ENCODE measurements at places on chromosomes 16 and 17.
A peak's percentile ranks its signal among the peaks of the same experiment; 100 is the strongest.

- DNase-seq, result no peak
These were observed 60.7 kb upstream of the TEX2 start for GRCh38 chr17:64323774-64324173.

GRCh38 chr16:73116576-73116975 lies 68.6 kb upstream of the ZFHX3 start:
- DNase-seq, result no peak

- DNase-seq, result no peak
These were observed at the start of gene NME3 for GRCh38 chr16:1771188-1771863. Gene NME3, minus strand, starts transcription at chr16:1771543. Its CDS starts 9 bp downstream, at chr16:1771534.

- DNase-seq, result no peak
These were observed 24.8 kb downstream of the MYO18A start for GRCh38 chr17:29155227-29155965.

GRCh38 chr17:2770129-2770528 lies 20.7 kb upstream of the CCDC92B start:
- DNase-seq, result no peak

GRCh38 chr17:18251204-18251603 lies 7.3 kb downstream of the FLII start:
- DNase-seq, result no peak

DNA sequence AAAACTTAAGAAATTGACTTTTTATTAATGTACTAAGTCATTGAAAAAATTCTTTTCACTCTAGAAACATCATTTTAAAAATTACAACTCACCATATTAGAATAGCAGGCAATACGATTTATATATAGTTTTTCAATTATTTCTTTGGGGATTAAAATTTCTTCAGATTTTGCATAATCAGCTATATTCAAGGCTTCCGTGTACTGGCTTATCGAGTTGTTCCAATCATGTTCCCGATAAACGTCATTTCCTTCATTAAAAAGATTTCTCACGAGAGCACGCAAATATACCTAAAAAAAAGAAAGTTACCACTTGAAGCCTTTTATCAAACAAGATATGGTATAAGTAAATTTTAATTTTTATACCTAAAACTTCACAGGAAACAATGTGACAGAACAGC lies 18.0 kb downstream of the ZC3H7A start:
- no peak for DNase-seq

DNA sequence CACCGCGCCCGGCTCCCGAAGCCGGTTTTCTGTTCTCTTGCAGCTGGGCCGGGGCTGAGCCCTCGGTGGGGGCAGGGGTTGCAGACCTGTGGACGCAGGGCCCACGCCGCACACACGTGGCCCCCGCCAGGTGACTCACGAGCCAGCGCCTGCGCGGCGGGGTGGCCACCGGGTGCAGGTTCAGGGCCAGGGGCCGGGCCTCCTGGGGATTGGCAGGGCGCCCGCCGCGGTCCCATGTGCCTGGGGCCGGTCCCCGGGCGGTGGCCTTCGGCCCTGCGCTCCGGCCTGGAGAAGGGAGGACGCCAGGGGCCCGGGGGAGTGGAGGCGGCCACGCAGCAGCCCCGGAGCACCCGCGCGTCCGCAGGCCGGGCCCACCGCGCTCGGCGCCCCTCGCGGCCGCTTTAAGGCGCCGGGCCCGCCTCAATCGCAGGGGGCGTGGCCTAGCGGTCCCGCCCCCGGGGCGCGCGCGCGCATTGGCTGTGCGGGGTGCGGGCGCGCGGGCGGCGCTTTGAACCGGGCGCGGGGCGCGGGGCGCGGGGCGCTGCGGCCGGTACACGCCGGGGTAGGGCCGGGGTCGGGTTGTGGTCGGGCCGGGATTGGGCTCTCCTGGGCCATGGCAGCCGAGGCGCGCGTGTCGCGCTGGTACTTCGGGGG lies at the start of gene SLC25A10:
SLC25A10 (plus strand) TSS at position 471 of the 654 bp plus-strand sequence; CDS start at position 614, 143 bp downstream.
- peak; percentile 30 for DNase-seq

- no peak for DNase-seq
These were observed 234.2 kb upstream of the TOX3 start for GRCh38 chr16:52781005-52781630.

- DNase-seq, result no peak
These were observed 63.1 kb downstream of the IKZF3 start for GRCh38 chr17:39801055-39801454.

- no peak for DNase-seq
These were observed 7.2 kb downstream of the DLX3 start for GRCh38 chr17:49987681-49988441.

DNA sequence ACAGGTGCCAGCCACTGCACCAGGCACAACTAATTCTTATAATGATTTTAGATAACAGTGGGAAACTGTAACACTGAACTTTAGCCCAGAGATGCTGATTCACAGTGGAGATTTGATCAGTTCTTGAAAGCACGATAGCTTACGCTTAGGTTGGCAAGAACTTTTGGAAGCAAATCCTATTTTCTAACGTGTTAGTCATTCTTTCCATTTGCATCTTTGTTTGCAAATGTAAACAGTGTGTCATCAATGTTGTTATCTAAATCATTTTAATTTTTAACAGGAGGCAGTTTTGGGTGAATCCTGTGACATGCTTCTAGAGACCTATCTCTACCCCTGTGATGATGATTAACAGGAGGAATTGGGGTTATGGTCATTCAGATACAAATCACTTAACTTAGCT lies 35.7 kb upstream of the GNA13 start:
- peak; percentile 61 for DNase-seq

- DNase-seq, result no peak
These were observed 15.8 kb upstream of the ITGAM start for GRCh38 chr16:31243734-31244670.

DNA sequence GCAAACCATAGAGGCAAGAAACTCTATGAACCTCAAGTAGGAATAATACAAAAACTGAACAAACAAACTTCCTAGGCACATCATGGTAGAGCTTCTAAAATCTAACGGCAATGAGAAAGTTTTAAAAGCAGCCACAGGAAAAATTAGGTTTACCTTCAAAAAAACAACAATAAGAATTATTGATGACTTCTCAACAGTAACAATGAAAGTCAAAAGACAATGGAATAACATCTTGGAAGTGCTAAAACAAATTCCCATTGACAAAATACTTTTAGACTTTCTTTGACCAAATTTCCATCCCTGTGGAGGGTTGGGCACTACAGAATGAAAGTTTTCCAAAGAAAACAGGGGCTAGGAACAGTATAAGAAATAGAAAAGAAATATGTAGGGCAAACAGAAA lies 222.9 kb upstream of the ERCC4 start:
- no peak for DNase-seq

GRCh38 chr16:85462714-85463611 lies 150.2 kb upstream of the GSE1 start:
- DNase-seq, result no peak

- no peak for DNase-seq
These were observed 135.6 kb upstream of the IRX3 start for GRCh38 chr16:54422159-54422558.

GRCh38 chr17:20128036-20128667 lies 119.0 kb downstream of the SPECC1 start:
- DNase-seq, result no peak

DNA sequence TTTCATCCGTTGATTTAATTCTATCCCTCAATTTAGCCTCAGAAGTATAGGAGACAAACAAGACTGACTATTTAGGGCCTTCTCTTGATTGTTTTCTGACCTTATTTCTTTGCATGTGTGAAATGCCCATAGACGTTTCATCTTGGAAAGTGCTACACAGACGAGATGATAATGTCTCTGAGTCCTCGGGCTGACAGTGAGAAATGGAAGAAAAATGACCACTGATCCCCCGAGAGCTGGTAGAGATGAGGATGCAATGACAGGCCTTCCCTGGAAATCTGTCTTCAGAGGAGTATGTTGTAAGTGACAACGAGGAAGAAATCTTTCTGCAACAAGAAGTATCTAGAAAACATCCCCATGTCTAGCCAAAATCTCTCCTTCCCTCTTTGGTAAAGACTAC lies 522.9 kb downstream of the HAPSTR1 start:
- no peak for DNase-seq

GRCh38 chr17:50064253-50065001 lies 8.5 kb downstream of the ITGA3 start:
- DNase-seq, result peak; percentile 59

DNA sequence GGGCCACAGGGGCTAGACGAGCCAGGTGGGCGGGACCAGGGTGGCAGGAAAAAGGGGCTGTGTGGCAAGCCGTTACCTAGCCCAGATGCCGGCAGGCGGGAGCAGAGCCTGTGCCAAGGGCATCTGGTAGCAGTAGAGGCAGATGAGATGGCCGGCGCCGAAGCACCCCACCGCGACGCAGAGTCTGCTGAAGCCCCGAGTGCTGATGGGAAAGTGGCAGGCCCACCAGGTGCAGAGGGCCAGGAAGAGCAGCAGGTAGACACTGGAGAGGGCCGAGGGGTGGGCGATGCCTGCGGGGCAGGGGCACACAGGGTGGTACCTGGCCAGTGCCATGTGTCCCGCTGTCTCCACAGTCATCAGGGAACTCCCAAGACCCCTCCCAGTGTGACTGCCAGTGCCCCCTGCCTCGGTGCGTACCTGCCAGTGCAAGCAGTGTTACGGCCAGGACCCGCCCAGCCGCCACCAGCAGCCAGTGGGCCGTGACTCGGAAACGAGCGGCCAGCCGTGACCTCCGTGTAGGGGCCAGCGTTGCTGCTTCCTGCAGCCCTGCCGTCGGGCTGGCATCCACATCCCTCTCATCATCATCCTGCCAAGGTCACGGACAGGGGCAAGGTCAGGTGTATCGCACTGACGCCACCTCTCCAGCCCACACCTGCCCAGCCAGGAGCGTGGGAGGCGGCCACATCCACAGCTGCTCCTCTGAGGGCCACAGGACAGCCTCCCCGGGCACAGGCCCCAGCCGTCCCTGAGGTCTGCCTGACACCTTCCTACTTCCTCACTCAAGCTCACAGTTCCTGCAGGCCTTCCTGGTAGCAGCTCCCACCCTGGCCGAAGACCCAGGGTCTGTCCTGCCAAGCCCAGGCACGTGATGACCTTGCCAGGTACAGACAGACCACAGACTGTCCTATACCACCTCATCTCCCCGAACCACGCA lies 32.1 kb downstream of the CTU2 start:
- DNase-seq, result no peak

- DNase-seq, result no peak
These were observed 9.4 kb upstream of the CMTM4 start for GRCh38 chr16:66705790-66706505.

DNA sequence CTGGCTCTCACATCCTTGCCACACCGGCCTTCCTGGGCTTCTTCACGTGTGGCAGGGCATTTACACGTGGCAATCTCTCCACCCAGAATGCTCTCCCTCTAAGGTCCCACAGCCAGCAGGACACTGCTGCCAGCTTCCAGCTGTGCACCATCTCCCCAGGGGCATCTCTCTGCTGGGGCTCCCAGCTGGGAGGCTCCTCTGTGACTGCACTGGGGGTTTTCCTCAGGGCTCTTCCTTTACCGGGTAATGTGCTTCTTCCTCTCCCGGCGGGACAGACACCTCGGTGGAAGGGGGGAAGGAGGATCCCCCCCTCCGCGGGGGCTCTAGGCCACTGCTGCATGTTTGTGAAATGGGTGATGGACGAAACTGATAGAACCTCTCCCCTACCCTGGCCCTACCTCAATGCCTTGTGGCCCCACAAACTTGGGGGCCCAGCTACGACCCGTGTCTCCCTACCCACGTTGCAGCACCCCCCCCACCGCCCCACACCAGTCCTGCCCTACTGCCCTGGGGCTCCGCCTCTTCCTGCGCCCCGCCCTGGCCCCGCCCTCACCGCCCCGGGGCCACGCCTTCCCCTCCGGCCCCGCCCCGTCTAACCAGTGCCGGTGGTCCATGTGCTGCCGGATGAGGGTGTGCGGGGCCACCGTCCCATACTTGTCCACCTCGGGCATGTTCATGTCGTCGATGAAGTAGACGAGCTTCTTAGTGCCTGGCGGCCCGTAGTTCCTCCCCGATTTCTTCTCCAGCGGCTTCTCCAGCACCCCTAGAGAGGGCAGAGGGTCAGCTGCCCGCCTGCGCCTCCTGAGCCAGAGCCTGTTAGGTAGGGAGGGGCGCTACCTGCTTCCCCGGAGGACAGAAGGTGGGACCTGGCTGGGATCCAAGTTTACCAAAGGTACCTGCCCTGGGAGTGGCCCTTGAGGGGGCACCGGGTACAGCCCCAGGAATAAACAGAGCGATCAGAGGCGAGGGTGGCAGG lies 92.6 kb downstream of the DNAH17 start:
- DNase-seq, result no peak

DNA sequence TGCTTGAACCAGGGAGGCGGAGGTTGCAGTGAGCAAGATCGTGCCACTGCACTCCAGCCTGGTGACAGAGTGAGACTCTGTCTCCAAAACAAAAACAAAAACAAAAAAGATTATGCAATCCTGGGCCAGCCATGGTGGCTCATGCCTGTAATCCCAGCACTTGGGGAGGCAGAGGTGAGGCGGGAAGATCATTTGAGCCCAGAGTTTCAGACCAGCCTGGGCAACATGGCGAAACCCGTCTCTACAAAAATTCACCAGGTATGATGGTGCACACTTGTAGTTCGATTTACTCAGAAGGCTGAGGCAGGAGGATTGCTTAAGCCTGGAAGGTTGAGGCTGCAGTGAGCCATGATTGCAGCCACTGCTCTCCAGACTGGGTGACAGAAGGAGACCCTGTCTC lies 109.6 kb downstream of the PPM1E start:
- DNase-seq, result no peak

- DNase-seq, result no peak
These were observed 11.6 kb downstream of the KRTAP9-7 start for GRCh38 chr17:41287050-41287449.

GRCh38 chr17:50596191-50597037 lies 35.9 kb downstream of the CACNA1G start:
- no peak for DNase-seq

DNA sequence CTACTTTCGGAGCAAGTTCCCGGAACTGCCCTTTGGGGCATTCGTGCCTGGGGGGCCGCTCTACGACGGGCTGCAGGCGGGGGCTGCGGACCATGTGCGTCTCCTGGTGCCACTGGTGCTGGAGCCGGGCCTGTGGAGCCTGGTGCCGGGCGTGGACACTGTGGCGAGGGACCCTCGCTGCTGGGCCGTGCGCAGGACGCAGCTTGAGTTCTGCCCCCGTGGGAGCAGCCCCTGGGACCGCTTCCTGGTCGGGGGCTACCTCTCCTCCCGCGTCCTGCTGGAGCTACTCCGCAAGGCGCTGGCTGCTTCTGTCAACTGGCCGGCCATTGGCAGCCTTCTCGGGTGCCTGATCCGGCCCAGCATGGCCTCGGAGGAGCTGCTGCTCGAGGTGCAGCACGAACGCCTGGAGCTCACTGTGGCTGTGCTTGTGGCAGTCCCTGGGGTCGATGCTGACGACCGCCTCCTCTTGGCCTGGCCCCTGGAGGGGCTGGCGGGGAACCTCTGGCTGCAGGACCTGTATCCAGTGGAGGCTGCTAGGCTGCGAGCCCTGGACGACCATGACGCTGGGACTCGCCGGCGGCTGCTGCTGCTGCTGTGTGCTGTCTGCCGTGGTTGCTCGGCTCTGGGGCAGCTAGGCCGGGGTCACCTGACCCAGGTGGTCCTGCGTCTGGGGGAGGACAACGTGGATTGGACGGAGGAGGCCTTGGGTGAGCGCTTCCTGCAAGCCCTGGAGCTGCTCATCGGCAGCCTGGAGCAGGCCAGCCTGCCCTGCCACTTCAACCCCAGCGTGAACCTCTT lies 3.6 kb downstream of the MIEF2 start:
- DNase-seq, result no peak

- no peak for DNase-seq
These were observed 521 bp downstream of the GGA2 start for GRCh38 chr16:23509782-23510163.

Data from fibroblast of the conjunctiva (primary cell).